Psoas muscle (tissue), 8 donors: ENCODE measurements at places on chromosomes 5 and 9. TPM values are rescaled to one million over a fixed set of nuclear protein-coding genes. Genes with fewer than 3 reads are reported as not detected.

Gene SLC4A9
- not detected for total RNA-seq

Gene UGT3A1
- total RNA-seq, result 4.1 TPM

Gene NRARP
- total RNA-seq, result 3.5 TPM

Gene DCANP1
- not detected for total RNA-seq

Gene GLE1
- total RNA-seq, result 25.7 TPM

Gene HAND1
- total RNA-seq, result not detected

Gene PDLIM7
- 221 TPM for total RNA-seq
